HT-29 (cell line): ENCODE measurements at places on chromosomes 5 and 9.

- no peak for DNase-seq
Observed at GRCh38 chr9:36488389-36488756, 84.3 kb upstream of the MELK start.

DNA sequence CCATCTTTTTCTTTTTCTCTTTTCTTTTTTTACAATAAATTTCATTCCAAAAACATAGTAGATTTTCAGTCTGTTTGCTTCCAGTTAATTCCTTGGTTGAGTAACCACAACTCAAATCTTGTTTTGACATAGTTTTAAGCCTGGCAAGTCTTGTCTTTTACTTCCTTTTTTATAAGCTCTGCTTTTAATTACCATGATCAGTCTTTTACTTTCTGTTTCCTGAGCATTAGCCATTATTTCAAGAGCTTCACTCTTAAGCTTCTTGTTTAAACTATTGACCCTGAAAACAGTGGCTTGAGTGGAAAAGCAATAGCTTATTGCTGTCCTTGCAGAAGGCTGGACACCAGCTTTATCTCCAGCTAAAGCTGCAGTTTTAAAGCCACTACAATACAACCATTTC is 1363.3 kb downstream of the MAT2B start:
- no peak for DNase-seq

GRCh38 chr5:151695464-151695863 is 8.7 kb upstream of the SPARC start:
- no peak for DNase-seq

- no peak for DNase-seq
Observed at GRCh38 chr9:99353408-99353807, 131.3 kb downstream of the SEC61B start.

DNA sequence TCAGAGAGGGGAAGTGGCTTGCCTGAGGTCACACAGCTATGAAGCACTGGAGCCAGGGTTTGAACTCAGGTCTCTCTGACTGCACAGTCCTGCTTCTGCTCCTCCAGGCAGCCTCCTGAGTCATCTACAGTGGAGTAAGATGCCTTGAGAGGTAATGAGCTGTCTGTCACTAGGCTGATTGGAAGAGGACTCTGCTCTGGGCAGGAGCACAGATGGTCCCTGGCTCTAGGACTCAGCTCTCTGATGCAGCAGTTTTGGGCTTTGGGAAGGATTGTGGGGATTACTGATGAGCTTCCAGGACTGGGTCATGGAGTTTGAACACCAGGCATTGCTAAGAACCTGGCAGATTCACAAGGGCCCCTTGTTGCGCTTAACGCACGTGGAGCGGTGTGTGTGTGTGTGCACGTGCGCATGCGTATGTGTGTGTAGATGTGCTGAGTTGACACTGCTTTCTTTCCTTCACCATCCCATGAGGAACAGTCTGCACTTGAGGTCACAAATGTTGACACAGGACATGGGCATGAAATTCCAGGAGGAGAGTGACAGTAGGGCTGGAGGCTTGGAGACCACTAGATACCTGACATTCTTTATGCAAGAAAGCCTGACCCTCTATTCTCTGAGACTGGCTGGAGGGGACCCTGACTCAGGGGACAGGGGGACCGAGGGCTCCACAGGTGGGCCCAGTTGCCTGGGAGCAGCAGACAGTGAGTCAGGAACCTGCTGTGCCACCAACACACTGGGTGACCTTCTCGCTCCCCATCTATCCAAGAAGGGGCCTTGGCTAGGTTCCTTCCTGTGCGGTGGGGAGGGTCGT is 170.5 kb downstream of the RGS3 start:
- no peak for DNase-seq

- no peak for DNase-seq
Observed at GRCh38 chr5:17269201-17269600, 51.8 kb downstream of the BASP1 start.

- DNase-seq, result no peak
Observed at GRCh38 chr9:28056466-28056865, 483.2 kb upstream of the C9orf72 start.

GRCh38 chr5:174166231-174167079 is 120.9 kb downstream of the NSG2 start:
- no peak for DNase-seq

- DNase-seq, result no peak
Observed at GRCh38 chr9:91119679-91120078, 242.0 kb downstream of the AUH start.

GRCh38 chr5:152170350-152170749 is 234.7 kb downstream of the NMUR2 start:
- DNase-seq, result peak; percentile 54

DNA sequence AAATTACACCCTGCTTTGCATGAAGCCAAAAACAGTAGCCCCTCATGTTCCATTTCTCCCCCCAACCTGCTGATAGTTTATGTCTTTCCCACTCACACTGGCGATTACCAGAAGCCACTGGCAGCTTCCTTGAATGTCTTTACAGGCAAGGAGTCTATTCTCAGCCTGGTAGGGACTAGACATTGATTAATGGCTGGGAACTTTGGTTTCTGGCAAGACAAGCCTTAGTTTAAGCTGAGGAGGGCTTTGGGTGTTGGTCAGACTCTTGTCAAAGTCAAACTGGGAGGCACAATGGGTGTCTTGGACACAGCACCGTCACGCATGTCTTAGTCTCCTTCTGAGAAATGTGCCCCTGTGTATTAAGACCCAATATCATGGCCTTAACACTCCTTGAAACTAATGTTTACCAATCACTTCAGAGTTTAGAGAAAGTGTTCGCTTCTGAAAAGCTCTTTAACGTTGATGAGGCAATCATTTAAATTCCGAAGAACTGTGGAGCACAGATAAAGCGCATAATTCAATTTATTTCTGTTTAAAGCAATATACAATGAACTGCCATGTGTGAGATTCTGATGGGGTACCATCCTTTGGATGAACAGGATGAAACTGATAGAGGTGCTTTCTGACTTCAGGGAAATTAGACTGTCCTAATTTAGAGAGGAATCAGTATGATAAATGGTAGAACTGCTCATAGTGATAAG is 53.9 kb upstream of the CPEB4 start:
- DNase-seq, result no peak

DNA sequence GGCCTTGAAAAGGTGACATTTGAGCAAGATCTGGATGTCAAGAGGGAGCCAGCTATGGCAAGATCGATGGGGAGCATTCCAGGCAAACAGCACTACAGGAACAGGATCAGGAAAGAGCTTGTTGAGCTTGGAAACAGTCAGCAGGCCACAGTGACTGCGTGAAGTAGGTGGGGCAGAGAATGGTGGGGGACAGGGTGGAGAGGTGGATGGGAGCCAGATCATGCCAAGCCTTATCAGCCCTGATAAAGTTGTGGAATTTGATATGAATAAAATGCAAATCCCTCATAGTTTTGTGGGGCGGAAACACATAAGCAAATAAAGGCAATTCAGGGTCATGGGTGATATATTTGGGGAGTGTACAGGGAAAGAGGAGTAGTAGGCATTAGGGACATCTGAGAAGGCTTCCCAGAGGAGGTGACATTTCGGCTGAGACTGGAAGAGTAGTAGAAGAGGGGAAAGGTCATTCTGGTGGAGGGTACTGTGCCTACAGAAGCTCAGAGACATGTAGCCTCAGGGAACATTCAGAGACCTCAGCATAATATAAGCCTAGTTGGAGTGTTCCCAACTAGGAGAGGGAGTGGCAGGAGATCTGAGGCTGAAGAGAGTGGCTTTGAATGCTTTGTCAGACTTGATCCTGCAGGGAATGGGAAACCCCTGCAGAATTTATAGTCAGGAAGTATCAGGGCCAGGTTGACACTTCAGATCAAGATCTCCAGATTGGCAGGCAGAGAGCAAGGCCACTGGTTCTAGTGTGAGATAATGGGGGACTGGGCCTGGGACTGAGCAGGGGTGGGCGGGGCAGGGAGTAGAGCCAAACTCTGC is 9.7 kb upstream of the CYSTM1 start:
- DNase-seq, result peak; percentile 60

DNA sequence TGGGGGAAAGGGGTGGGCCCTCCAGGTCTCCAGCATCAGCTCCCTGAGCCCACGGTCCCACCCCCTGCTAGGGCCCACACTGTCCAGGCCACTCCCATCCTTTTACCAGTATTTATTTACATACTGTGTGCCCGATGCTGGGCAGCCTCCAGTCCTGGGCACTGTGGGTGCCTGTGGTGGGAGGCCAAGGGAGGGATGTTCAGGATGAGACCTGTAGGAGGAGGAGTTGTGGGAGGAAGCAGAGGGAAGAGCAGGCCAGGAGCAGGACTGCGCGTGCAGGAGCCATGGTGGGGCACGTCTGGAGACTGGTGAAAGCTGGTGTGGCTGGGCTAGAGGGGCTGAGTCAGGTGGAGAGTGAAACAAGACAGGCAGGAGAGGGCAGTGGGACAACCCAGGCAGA is 267.4 kb downstream of the HSPA4 start:
- no peak for DNase-seq

- DNase-seq, result no peak
Observed at GRCh38 chr9:91832322-91832721, 117.7 kb downstream of the ROR2 start.

- no peak for DNase-seq
Observed at GRCh38 chr5:12357626-12358025, 453.4 kb upstream of the CTNND2 start.

DNA sequence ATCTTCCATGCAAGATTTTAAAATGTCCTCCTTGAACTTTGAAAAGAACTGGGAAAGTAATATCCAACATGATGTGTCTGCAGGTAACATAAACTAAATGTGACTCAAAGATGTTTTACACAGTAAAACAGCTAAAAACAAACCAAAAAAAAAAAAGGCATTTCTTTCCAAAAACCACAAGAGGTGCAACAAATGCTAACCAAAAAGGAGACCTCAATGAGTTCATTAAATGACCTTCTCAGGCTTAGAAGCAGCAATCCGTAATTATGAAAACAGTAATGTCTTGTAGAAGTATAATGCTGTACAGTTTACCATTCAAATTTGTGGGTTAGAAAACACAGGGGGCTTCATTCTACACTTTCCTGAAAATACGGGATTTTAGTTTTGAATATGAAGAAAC is 2.5 kb downstream of the RNF145 start:
- DNase-seq, result no peak

DNA sequence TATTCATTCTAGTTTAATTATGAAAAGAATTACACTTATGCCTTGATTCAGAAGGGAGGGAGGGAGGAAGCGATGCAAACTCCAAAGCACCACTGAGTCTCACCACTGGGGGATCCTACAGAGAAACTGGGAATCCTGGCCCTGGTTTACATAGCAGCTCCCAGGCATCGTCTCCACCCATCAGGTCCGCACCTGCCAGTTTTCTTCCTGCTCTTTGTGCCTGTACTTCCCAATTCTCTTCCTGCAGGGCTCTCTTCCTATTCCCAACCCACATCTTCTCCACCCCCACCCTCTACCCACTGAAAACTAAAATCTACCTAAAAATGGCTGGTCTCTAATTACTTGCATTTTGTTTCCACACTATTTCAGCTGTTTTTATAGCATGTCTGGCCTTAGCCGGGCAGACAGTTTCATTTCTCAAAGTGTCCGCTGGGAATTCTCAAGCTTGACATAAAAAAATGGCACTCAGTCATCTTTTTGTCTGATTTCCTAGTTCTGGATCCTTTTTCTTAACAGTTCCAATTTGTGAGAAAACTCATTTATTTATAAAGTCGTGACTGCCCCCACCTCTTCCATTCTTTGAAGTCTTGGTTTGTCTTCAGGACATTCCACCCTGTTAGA is 1.6 kb upstream of the TNIP1 start:
- peak; percentile 84 for DNase-seq

DNA sequence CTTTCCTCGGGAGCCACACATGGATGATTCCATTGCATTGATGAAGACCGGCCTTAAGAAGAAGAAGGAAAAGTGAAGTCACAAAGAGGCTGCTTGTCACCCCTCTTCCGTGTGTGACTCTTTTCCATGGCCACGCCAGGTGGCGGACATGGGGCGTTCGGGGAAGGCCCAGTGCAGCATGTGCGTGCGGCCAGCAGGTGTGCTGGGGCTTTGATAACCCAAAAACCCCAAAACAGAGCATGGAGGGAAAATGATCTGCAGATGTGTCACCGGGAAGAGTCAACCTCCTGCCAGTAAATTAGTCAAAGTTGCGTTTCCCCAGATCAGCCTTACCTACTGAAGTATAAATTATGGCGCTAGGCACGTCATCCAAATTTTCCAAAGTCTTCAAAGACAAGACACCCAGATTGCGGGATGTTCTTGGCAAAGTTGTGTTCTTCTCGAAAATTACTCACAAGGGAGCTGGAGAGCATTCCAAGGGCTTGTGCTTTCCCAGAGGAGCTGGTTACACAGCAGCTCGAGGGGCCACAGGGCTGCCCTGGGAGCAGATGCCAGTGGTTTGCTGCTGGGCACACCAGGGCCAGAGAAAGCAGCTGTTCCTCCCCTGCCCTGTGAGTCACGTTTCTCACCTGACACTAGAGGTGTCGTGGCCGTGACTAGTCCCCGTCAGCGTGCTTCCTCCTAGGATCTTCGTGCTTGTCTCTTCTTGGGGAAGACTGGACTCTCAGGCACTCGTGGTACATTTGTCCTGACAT is 53.9 kb downstream of the IRX2 start:
- no peak for DNase-seq

- DNase-seq, result peak; percentile 13
Observed at GRCh38 chr9:107983181-107983603, 493.6 kb upstream of the KLF4 start.

- DNase-seq, result no peak
Observed at GRCh38 chr5:125311743-125312142, 565.3 kb upstream of the ZNF608 start.

- DNase-seq, result no peak
Observed at GRCh38 chr5:145778144-145778900, 56.8 kb downstream of the PRELID2 start.

GRCh38 chr5:125142458-125142857 is 396.0 kb upstream of the ZNF608 start:
- no peak for DNase-seq

DNA sequence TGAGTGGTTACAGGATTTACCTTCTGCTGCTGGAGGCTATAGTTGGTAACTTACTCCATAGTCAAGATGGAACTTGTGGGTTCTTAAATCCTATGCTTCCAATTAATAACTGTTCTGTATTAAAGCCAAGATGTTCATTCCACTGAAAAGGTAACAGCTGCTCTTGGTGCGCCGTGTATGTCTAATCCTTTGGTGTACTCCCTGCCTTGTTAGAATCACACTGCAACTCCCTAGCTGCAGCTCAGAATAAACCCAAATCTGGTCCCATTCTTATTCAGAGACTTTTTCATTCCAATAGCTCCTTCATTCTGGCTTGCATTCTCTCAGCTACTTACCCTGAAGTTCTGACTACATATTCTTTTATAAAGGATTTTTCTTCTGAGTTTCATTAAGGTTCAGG is 1355.5 kb downstream of the MAT2B start:
- DNase-seq, result no peak

DNA sequence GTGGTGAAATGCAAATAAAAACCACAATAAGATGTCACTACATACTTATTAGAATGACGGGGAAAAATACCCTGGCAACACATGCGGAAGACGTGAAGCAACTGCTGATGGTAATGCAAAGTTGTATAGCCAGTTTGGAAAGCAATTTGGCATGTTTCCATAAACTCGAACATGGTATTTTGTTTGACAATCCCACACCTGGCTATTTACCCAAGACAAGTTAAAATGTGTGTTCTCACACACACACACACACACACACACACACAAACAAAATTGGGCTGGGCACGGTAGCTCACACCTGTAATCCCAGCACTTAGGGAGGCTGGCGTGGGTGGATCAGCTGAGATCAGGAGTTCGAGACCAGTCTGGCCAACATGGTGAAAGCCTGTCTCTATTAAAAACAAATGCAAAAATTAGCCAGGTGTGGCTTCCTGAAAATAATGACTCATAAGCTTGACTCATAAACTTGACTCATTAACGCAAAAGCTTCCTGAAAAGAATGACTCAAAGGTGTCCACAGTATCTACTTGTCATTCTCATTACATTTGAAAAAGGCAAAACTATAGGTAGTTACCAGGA is 456.5 kb downstream of the CDH18 start:
- DNase-seq, result peak; percentile 96

- DNase-seq, result no peak
Observed at GRCh38 chr5:120913396-120913795, 449.3 kb downstream of the PRR16 start.
